ENCODE measurements at places on chromosomes 12 and 14.

GRCh38 chr14:75452324-75452723, 24.5 kb downstream of the JDP2 start:
- DNase-seq = no peak

DNA sequence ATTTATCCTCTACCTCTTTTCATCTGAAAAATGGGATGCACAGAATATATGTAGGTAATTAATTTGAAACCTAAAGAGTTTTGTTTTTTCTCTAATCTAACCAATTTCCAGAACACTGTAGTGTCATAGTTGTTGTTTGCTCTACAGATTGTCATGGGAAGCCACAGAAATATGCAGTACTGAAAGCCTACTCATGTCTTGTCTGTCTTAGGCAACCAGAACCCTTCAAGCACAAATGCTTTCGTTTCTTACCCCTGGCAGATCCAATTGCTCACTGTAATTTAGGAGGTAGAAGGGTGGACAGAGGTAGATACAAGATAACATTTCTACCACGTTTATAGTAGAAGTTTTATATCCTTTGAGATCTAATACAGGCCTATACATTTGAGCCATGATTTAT, 330.2 kb upstream of the NOVA1 start:
- no peak for DNase-seq

- DNase-seq = no peak
Observed at GRCh38 chr14:68952531-68953195, 26.4 kb downstream of the ACTN1 start.

DNA sequence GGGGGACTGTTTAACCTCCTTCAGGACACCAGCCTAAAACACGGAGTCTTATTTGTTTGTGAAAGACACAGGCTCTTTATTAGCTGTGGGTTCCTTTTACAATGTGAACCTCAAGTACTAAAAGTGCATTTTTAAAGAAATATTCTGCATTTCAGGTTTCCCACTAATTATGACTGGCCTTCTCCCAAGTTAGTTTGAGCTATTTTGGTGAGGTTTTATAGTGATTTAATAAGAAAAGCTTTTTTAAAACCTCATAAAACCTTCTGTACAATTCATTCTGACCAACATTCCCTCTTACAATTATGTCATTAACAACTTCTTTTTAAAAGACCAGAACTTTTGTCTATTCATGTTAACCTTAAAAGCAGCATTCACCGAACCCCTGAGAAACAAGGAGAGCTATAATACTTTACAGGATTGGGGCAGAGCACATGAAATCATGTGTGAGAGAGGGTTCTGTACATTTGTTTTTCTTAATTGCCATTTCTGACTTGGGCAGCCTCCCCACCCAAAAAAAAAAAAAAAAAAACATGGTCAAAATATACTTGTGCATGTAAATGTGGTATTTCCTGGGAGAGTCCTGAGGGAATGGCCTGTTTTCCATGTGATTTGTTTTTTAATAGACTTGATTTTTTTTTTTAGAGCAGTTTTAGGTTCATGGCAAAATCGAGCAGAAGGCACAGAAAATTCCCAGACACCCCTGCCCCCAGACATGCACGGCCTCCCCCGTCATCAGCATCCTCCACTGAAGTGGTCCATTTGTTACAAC, 169.5 kb downstream of the CHST11 start:
- DNase-seq = no peak

All from activated T-cell treated with anti-CD3 and anti-CD28 coated beads for 4 hours (primary cell).